Foreskin melanocyte (primary cell): ENCODE measurements at places on chromosomes 11 and 22.
A peak's percentile ranks its signal among the peaks of the same experiment; 100 is the strongest.

GRCh38 chr22:31768422-31769059 lies 14.7 kb downstream of the DEPDC5 start:
- DNase-seq: no peak

DNA sequence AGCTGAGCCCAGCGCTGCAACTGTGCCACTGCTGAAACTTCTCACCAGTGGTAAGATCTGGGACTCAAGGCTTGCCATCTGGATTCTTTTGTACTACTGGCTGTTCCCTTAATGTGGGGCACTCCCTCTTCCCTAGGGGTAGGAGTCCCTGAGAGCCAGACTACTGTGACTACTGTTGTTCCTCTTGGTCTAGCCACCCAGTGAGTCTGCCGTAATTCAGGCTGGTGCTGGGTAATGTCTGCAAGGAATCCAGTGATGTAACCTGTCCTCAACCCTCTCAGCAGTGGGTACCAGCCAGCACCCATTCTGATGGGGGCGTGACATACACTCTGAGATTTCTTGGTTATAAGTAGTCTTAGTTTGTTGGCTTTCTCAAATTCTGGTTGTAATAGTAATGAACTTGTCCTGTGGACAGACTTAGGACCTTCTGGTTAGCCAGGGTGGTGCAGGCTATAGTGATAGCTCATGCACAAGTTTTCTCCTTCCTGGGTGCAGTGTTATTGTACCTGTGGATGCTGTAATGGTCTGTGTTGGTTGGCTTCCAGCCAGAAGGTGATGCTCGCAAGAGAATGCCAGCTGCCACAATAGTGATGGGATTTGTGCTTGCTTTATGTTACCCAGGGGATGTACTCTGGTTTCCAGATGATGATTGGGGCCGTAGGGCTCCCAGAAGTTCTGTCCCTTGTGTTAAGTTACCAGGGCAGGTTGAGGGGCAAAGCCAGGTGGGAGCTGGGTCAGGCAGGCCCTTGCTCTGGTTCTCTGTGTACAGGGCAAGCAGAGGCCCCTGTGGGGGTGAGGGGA lies 65.5 kb downstream of the ARHGAP42 start:
- DNase-seq: no peak

- DNase-seq: no peak
Observed at GRCh38 chr22:37401401-37402183, 25.7 kb downstream of the ELFN2 start.

DNA sequence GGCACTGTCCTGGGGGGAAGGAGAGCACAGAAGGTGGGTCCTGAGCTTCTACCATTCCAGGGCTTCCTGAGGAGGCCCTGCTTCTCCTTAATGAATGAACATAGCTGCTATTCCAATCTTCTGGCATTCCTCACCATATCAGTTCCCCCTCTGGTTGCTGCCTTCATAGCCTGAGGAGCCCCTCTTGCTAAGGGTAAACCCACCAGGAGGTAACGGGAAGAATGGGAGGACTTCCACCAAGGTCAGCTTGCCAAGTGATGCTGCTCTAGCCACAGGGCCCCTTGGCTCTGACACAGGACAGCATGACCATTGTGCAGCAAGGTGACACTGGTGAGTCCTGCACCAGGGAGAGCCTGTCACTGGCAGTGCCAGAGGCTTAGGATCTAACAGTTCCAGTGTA lies 1022.5 kb downstream of the TBC1D22A start:
- DNase-seq: no peak

DNA sequence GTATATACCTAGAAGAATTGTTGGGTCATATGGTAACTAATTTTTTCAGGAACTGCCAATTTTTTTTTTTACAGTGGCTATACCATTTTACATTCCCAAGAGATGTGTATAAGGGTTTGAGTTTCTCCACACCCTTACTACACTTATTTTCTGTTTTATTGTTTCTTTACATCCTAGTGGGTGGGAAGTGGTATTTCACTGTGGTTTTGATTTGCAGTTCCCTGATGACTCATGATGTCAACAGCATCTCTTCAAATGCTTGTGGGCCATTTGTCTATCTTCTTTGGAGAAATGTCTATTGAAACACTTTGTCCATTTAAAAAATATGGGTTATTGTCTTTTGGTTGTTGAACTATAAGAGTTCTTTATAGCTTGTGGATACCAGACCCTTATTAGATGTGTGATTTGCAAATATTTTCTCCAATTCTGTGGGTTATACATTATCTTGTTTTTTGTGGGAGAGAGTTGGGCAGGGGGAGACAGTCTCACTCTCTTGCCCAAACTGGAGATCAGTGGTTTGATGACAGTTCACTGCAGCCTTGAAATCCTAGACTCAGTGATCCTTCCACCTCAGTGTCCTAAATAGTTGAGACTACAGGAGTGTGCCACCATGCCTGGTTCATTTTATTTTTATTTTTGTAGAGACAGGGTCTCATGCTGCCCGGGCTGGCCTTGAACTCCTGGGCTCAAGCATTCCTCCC lies 30.3 kb upstream of the PISD start:
- DNase-seq: peak; percentile 51

- no peak for DNase-seq
Observed at GRCh38 chr11:103997082-103997481, 39.4 kb upstream of the DDI1 start.

GRCh38 chr11:5600374-5600851 lies 4.0 kb downstream of the TRIM6 start:
- peak; percentile 32 for DNase-seq

GRCh38 chr22:36886016-36886415 lies 25.2 kb downstream of the NCF4 start:
- no peak for DNase-seq

DNA sequence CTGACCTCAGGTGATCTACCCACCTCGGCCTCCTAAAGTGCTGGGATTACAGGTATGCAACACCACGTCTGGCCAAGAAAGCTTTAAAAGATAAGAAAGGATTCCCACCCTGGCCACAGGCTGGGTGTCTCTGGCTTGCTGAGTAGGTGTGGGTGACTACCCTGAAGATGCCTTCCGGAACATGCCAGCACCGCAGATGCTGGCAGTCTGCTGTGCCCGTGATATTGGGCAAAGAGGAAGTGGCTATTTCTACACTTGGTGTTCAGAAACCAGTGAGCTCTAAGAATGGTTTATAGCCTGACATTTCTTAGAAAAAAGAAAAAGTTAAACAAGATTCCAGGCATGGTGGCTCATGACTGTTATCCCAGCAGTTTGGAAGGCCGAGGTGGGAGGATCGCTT lies 6.1 kb downstream of the MRPL11 start:
- no peak for DNase-seq

DNA sequence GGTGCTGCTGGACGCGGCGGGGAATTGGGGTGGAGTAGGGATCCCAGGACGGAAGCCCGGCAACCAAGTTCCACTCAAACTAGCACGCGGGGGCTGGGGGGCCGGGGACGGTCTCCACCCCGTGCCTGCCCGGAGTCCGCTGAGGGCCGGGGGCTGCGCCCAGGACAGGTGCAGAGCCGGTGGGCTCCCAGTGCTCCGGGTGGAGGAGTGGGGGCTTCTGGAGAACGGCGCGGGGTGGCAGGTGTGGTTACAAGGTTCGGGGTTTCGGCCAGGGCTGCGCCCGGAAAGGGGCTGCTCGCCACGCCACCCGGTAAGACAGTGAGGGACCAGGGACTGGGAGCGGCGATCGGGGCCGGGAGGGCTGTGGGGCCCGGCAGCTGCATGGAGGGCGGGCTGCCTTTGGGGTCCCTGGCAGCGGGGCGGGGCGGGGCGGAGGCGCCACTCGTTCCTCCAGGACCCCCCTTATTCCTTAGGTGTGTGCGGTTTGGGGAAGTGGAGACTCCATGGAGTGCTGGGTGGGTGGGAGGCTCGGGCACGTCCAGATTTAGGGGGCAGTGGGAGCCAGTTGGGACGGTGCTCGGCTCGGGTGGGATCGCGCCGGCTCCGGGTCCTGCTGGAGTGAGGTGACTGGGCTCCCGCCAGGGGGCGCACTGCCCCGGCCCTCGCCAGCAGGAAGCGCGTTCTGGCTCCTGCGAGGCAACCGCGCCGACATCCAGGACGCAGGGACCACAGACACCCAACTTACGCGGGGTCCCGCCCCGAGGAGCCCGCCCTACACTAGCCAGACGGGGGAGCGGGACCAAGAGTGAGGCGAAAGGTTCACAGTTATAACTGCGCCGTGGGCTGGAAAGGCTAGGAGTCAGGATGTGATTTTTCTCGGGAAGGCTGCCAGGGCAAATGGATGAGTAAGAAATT lies 868 bp downstream of the TSPAN18 start:
- DNase-seq: peak; percentile 23

GRCh38 chr11:107446822-107447431 lies 10.7 kb downstream of the CWF19L2 start:
- DNase-seq: no peak

- DNase-seq: no peak
Observed at GRCh38 chr11:79663017-79663416, 222.2 kb upstream of the TENM4 start.

- DNase-seq: no peak
Observed at GRCh38 chr11:76747915-76748860, 35.0 kb upstream of the TSKU start.

GRCh38 chr22:42623301-42623751 lies 8.6 kb upstream of the POLDIP3 start:
- no peak for DNase-seq

- no peak for DNase-seq
Observed at GRCh38 chr11:119830400-119830799, 101.4 kb upstream of the NECTIN1 start.

DNA sequence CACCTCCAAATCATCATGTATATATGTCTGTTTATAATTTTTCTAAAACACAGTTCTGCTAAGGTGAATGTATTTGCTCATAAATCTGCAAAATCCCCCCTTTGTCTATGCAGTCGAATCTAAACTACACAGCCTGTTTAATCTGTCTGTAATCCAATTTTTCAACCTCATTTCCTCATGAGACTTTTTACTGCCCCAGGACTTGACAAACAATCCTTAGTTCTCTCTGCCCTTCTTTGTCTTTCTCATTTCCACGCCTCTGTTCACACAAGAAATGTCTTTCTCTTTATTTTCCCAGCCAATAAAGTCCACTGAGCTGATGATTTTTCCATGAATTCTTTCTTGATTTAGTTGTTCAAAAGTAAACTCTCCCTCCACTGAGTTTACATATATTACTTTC lies 1154.3 kb downstream of the FAM181B start:
- DNase-seq: peak; percentile 5

- DNase-seq: no peak
Observed at GRCh38 chr11:114058026-114058706, 1.3 kb upstream of the ZBTB16 start.

DNA sequence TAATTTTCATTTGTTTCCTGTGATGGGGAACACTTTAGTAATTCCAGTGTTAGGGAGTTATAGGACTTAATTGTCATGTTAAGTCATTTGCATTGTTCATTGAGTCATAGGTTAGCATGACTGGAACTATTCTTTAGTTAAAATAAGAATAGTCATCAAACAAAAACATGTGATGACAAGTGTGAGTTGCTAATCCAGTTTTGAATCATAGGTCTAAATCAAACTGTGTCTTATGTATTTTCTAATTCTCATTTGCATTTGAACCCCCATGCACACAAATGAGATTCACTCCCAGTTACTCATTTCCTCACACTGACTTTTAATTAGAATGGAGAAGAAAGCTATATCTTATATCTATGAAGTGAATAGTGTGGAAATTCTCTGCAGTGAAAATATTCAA lies 405.6 kb downstream of the LRRC4C start:
- no peak for DNase-seq

- no peak for DNase-seq
Observed at GRCh38 chr11:34411791-34412190, 26.9 kb upstream of the CAT start.

- DNase-seq: no peak
Observed at GRCh38 chr11:93143186-93143585, 54.6 kb downstream of the SLC36A4 start.

GRCh38 chr22:28018461-28018927 lies 99.4 kb upstream of the PITPNB start:
- no peak for DNase-seq

DNA sequence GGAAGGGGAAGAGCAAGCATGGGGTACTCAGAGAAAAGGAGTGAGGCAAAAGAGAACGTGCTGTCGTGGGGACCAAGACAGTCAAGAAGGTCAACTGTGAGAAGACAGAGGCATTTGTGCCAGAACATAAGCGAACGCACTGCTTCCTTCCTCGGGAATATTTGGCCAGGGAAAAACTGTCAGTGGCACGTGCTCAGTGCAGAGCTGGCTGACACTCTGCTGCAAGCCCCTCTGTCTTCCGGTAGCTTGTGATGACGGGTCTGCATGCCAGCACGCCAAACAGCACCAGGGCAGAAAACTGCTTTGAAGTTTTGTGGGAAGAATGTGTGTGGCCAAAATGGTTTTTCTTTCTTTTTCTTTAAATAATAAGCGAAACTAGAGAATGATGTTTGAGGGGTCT lies 60.6 kb downstream of the SMCO4 start:
- DNase-seq: no peak

DNA sequence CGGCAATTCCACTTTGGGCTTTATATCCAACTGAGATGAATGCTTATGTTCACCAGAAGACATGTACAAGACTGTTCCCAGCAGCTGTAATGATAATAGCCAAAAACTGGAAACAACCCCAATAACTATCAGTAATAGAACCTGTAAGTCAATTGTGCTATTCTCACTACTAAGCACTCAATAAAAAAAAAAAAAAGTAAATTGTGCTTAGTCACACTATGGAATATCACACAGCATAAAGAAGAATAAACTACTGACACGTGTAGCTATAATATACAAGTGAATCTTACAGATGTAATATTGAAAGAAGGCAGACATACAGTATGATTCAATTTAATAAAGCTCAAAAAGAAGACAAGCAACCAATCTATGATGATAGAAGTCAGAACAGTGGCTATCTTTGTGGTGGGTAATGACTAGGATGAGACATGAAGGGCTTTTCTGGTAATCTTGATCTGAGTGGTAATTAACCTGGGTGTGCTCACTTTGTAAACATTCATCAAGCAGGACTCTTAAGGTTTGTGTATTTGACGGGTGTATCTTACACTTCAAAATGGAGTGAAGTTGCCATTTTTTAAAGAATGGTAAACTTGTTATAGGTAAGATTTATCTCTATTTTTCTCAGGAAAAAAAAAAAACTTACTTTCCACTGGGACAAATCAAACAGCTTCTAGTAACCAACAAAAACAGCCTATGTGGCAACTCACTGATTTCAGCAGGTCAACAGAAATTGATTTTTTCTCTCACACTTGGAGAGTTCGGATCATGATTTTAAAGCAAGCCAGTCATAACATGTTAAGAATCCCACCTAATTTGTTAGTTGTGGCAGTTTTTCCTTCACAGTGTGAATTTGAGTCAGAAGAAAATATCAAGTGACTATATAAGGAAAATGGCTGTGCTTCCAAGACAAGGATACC lies 84.2 kb downstream of the CCDC83 start:
- no peak for DNase-seq

DNA sequence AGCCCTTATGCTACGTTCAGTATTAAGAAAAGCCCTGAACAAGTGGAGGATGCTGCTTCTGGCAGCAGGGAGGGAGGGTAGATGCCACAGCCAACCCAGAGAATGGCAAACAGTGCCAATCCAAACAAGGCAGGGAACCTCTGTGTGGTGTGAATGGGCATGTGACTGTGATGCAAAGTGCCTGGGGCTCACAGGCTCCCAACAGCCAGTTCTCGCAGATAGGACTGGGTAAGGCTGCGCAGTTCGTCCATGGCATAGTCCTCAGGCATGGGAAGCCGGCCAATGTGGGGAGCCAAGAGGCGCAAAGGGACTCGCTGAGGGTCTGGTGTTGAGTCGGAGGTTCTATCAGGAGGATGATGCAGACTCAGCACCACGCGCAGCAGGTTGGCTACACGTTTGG lies 4.8 kb upstream of the CHRNA10 start:
- DNase-seq: peak; percentile 43
